Testis (tissue), 5 donors: ENCODE measurements at places on chromosomes 1 and 21.

DNA sequence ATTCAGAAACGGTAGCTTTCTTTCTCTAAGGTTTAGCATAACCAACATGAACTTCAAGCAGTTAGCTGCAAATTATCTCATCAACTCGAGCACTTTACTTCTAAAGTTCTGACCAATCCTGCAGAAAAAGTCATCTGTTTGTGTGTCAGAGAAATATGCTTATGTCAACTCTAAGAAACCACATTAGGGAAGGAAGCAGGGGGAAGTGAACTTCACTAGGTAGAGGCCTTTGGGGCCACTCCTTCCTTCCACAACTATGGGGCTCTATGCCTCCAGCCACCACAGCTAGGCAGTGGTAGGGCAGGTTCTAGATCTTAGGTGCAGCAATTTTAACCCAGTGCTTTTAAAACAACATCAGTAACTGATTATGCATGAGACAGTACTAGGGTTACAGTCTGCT, 375.9 kb downstream of the DSCAM start:
- no peak for DNase-seq

- no peak for DNase-seq
These were observed 346.8 kb downstream of the KIF26B start for GRCh38 chr1:245501633-245502032.

- no peak for DNase-seq
These were observed 11.7 kb downstream of the ADAMTS1 start for GRCh38 chr21:26833460-26833939.

GRCh38 chr1:200362421-200362820, 47.4 kb downstream of the ZNF281 start:
- DNase-seq: no peak

GRCh38 chr1:6239213-6239752, 3.5 kb upstream of the ICMT start:
- no peak for DNase-seq

DNA sequence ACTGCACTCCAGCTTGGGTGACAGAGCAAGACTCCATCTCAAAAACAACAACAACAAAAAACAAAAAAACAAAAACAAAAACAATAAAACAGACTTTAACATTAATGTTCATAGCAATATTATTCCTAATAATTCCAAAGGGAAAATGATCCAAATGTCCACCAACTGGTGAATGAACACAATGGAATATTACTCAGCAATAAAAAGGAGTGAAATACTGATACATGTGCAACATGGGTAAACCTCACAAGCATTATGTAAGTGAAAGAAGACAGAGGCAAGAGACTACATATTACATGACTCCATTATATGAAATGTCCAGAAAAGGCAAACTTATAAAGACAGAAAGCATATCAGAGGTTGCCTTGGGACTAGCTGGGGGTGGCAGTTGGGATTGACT, 6.1 kb upstream of the TTF2 start:
- no peak for DNase-seq

- no peak for DNase-seq
These were observed 7.8 kb downstream of the SLC41A1 start for GRCh38 chr1:205805082-205805711.

GRCh38 chr1:83508485-83509151, 490.3 kb downstream of the TTLL7 start:
- DNase-seq: peak; percentile 71
